Retina (tissue), 1 donor: ENCODE measurements at places on chromosomes 12 and 14.

DNA sequence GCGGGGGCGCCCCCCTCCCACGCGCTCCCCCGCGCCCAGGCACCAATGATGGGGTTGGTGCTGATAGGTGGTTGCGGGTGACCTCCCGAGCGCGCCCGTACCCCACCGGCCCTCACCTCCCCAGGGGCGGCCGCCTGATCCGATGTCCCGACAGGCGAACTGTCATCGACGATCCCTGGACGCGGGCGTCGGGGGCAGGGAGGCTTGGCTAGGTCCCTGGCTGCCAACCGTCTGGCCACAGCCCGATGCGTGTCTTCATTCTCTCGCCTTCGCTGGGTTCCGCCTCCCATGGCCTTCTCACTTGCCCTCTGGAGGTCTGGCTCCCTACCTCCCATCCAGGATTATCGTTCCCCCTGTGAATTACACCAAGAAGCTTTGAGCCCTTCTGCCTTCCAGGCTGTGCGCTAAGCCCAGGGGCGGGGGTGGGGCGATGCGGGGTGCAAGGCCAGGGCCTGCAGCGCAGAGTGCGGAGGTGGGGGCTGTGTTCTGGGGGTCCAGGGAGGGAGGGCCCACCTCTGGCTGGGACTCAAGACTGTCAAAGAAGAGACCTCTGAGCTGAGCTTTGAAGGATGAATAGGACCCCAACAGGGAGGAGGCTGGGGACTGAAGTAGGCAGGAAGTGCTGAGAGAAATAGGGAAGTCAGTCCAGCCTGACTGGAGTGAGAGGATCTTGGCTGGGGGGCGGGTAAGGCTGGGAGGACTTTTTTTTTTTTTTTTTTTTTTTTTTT, 7.7 kb upstream of the RACGAP1 start:
- peak; percentile 58 for DNase-seq

GRCh38 chr14:103362780-103363179, 22.4 kb upstream of the MARK3 start:
- no peak for DNase-seq

DNA sequence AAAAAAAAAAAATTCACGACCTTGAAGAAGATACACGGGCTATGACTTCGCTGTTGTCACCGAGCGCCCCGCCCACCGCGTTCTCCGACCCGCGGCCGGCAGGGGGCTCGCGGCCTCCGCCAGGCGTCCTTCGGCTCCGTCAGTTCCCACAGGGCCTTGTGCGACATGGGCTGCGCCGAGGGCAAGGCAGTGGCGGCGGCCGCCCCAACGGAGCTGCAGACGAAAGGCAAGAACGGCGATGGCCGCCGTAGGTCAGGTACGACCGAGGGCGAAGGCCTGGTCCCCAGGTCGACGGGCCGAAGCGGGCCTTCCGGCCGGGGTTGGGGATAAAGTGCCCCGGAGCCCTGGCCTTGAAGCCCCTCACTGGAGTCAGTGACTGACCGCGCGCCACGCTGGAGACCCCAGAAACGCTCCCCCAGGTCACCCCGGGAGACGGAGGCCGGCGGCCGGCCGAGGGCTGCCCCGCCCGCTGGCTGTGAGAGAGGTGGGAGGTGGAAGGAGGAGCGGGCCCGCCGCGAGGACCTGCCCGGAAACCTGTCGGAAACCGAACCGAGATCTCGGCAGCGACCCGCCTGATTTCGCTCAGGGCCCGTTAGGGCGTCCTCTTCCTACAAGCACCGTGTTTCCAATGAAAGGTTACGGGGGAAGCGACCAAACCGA, at the start of gene TXNRD1:
TSS of gene TXNRD1 (plus strand) at position 142 of the 660 bp plus-strand sequence. CDS start at position 166, 24 bp downstream.
- peak; percentile 93 for DNase-seq

DNA sequence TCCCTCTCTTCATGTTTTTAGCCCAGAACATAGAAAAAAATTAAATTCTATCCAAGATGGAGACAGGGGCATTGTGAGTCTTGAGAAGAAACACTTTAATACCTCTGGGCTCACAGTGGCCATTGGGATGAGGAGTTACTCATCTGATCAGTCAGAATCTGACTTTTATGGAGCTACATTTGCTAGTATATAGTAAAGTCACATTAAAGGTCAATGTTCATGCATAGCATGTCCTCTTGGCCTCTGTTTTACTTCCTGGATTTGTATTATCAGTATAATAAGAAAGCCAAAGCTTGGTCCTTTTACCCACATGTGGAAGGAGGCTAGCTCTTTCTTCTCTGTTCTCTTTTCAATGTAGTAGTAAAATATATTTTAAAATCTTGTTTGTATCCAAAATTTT, 93.6 kb upstream of the CNOT2 start:
- DNase-seq = no peak

GRCh38 chr14:66038618-66039017, 447.6 kb upstream of the CCDC196 start:
- DNase-seq = no peak

- DNase-seq = peak; percentile 63
Observed at GRCh38 chr14:96053600-96054381, 14.6 kb downstream of the C14orf132 start.

GRCh38 chr12:62400135-62400534, 66.5 kb upstream of the MON2 start:
- no peak for DNase-seq
